ENCODE measurements at places on chromosomes 12 and 14.

- no peak for DNase-seq
Measured at GRCh38 chr12:104535369-104535768, 78.6 kb downstream of the CHST11 start.

DNA sequence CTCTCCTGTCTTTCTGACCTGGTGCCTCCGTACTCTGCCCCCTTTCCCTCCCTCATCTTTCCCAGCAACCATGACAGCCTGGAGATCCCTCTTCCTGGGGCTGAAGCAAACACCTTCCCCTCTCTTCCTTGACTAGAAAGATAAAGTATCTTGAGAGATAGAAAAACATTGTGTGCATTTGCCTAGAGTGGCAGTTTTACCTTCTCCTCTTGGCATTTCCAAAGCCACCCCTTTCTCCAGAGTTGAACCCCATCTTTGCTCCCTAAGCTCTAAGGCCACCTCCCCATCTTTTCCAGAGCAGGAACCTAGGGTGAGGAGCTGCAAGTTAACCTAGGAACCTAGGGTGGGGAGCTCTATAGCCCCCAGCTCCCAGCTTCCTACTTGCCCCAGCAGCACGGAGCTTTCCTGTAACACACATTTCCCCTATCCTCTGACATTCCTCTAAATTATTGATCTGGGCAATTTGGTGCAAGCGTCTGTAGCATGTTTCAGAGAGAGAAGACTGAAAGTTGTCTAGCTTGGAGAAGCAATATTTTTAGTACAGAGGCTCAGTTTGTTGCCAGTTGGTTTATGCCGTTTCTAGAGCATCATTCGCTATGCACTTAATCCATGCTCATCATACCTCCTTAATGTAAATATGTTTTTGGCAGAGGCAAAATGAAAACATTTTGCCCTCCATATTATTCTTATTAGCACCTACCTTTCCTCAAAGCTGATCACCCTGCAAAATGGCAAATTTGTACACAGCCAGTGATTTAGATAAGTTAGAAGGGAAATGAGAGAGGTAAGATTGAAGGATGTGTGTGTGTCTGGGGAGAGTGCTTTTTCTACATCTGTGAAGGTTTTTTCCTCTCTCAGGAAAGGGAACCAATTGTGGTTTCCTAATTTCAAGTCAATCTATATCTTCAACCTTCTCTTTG, 5.4 kb upstream of the TBX3 start:
- no peak for DNase-seq

DNA sequence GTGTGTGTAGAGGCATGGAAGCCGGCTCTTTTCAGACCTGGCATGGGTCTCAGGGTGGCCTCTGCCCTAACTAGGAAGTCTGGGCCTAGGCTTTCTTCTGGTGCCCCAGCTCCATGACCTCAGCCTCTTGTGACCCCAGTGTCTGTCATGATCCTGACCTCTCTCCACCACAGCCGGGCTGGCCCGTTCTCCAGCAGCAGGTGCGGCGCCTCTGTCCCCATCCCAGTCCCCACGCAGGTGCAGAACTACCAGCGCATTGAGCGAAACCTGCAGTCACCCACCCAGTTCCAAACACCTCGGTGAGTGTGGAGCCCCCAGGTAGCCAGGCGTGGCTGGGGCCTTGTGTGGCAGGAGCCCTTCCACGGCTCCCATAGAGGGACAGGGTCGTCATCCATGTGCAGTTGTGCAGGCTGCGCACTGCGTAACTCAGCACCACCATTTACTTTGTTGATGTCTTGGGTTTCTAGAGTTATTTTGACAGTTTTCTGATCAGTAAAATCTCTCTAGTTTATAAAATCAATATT, 14.8 kb upstream of the PUS1 start:
- no peak for DNase-seq

GRCh38 chr12:66549050-66549389, 129.9 kb downstream of the GRIP1 start:
- DNase-seq, result no peak

DNA sequence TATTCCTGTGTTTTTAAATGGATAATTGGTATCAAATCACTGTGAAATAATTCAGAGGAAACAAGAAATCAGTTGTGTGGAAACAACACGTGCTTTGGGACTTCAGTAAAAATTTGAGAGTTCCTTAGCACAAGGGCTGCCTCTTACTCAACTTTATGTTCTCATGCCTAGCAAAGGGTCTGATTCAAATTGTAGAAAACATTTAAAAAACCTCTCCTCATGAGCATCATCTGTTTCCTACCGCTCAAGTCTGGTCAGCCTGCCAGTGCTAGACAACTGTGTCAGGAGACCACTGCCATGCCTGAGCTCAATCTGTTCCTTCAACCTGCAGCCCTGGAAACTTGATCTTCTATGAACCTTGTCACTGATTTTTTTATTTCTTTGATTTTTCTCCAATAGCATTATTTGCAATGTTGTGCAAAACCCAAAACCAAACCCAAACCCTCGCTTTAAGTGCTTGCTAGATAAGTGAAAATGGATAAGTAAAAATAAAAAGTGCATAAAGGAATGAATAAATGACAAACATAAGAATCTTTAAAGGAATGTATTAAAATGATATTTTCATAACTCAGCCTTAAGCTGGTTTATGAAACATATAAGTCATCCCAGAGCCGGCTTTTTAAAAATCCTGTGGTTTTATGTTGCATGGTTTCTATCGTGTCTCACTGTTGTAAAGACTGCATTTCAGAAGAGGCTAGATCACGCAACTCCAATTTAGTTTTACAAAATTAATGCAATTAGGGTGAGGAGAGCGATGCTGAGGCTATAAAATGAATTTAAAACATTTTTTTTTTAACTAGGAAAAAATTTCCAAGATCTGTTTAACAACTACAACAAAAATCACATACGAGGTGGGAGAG, 361.2 kb upstream of the PDE3A start:
- no peak for DNase-seq

DNA sequence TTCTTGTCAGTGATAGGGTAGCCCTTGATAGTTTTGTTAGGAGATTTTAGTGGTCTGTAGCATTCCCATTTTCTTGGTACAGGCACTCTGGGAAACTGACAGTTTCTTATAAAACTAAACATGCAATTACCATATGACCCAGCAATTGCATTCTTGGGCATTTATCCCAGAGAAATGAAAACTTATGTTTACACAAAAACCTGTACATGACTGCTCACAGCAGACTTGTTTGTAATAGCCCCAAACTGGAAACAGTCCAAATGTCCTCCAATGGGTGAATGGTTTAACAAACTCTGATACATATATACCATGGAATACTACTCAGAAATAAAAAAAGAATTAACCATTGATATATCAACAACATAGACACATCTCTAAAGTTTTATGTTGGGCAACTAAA, 75.5 kb downstream of the BORCS5 start:
- no peak for DNase-seq

DNA sequence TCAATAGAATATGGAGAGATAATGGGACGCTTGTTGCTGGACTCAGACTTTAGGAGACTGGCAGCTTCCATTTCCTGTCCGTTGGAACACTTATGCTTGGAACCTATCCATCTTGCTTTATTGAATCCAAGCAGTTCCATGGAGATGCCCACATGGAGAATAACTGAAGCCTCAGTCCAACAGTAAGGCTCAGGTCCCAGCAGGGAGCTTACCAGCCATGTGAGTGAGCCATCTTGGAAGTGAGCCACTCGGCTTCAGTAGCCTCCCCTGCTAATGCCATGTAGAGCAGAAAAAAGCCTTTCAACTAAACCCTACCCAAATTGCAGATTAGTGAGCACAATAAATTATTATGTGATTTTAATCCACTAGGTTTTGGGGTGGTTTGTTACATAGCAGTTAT, 538.8 kb upstream of the STXBP6 start:
- no peak for DNase-seq

- DNase-seq, result no peak
Measured at GRCh38 chr12:19194963-19195362, 65.4 kb downstream of the PLEKHA5 start.

GRCh38 chr12:29131539-29131938, 17.5 kb upstream of the FAR2 start:
- DNase-seq, result no peak

DNA sequence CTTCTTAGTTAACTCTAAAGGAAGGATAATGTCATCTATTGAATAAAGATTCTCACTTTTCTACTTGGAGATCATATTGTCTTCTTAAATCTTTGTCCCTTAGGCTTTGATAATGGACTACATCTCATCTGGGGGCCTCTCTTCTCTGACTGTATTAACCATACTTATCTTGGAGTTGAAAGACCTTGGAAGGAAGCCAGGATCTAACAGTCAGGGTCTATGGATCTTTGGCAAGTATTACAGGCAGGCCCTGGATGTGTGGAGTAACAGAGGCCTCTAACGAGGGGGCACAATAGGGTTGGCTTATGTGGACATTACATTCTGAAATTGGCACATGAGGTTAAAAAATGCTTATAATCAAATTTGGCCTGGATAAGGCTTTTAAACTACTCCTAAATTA, 513.8 kb downstream of the NRXN3 start:
- DNase-seq, result no peak

DNA sequence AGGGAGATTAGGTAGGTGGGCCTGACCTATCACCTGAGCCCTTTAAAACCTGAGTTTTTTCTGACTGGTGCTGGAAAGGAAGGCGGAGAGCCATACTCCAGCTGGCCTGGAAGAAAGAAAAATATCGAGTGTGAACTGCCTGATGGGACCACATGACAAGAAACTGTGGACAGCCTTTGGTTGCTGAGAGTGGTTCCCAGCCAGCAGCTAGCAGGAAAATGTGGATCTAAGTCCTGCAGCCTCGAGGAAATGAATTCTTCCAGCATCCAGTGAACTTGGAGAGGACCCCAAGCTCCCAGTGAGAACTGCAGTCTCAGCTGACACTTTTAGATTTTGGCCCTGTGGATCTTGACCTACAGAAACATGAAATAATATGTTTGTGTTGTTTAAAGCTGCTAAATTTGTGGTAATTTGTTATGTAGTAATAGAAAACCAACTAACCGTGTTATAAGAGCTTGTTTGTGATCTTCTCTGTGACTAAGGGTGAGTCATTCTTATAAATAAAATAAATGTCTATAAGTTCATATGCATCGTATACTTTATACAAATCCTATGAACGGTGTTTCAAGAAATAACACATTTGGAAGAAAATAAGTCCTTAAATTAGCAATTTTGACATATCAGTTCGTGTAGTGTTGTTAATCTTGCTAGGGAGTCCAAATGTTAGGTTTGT, 359.6 kb downstream of the BMP4 start:
- no peak for DNase-seq

DNA sequence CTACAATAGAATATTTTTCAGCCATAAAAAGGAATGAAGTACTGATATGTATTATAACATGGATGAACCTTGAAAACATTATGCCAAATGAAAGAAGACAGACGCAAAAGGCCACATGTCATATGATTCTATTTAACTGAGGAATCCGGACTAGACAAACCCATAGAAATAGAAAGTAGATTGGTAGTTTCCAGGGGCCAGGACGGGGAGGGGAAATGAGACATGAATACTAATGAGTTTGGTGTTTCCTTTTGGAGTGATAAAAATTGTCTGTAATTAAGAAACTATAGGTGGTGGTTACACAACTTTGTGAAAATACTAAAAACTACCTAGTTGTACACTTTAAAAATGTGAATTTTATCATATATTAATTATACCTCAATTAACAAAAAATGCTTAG, 247.6 kb downstream of the BCAT1 start:
- DNase-seq, result no peak

DNA sequence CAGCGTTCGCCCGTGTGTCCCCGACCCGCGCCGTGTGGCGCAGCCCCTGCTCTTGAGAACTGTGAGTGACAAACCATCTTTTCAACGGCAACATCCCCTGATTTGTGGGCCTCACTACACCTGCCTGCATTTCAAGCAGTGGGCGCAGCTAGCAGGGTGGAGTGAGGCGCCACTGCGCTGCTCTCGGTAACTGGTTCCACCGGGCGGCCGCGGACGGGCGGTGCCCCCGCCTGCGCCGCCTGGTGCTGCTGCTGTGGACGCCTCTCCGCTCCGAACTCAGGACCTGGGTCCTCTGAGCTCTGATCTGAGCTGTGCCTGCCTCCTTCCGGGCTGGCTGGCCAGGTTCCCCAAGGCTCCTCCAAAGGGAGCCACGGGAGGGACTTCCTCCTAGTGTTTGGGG, 5.9 kb upstream of the DEGS2 start:
- DNase-seq, result no peak

GRCh38 chr12:87981495-87981894, 47.7 kb downstream of the C12orf50 start:
- no peak for DNase-seq

GRCh38 chr14:98477935-98478334, 794.1 kb downstream of the BCL11B start:
- no peak for DNase-seq

- no peak for DNase-seq
Measured at GRCh38 chr12:111063295-111064026, 143.1 kb upstream of the MYL2 start.

DNA sequence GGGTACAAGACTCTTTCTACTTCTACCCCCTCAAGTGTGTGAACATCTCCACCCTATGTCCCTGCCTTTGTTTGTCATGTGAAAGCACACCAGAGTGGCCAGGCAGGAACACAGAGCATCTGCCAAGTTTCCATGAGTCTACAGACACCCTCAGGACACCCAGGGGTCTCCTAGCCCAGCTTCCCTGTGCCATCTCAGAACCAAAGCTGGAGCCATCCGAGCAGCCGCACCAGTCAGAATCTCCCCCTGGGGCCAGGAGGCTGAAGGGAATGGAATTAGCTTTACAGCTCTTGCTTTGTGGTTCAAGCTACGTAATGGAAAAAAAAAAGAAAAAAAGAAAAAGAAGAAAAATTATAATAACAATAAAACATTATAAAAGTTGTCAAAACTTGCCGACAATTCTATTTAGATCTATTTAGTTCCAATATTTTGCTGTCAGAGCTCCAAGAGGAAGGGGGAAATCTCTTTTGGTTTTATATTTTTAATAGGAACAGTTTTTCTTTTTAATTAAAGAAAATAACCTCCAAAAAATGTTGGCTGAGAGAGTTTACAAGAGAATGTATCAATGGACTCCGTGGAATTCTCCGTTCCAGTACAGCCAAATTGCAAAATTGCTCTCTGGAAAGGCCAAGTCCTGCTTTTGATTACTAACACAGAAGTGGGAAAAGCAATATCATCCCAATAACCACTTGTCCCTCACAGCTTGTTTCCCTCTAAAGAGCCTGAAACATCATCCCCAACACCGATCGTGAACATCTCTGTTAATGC, 37.1 kb downstream of the TBX5 start:
- DNase-seq, result no peak

DNA sequence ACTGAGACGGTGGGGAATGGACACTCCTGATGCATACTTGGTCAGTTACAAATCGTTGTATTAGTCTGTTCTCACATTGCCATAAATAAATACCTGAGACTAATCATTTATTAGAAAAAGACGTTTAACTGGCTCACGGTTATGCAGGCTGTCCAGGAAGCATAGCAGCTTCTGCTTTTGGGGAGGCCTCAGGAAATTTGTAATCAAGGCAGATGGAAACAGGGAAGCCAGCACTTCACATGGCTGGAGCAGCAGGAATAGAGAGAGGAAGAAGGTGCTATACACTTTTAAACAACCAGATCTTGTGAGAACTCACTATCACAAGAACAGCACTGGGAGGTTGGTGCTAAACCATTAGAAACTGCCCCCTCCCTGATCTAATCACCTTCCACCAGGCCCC, 418.2 kb downstream of the FLRT2 start:
- no peak for DNase-seq
